ENCODE measurements at places on chromosomes 4 and X. TPM values are rescaled to one million over a fixed set of nuclear protein-coding genes. Genes with fewer than 3 reads are reported as not detected.

DNA sequence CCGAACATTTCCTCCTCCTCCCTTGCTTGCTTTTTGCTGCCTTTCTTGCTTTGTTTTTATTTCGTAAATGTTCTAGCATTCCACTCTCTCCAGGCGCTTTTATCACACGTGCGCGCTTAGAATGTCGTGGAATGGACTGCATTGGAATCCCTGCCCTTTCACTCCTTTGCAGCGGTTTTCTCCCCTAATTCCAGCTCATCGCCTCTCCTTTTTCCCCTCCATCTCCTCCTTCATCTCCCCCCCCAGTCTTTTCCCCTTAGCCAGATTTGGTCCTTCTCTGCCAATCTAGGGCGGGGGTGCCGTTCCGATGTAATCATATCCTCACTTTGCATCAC is 579 bp downstream of the OGT start:
- no peak for DNase-seq

- no peak for DNase-seq
Measured at GRCh38 chr4:61182915-61183314, 17.2 kb upstream of the ADGRL3 start.

- no peak for DNase-seq
Measured at GRCh38 chr4:149964001-149964796, 114.0 kb upstream of the DCLK2 start.

- DNase-seq = no peak
Measured at GRCh38 chrX:1435241-1435895, 17.3 kb downstream of the ASMTL start.

DNA sequence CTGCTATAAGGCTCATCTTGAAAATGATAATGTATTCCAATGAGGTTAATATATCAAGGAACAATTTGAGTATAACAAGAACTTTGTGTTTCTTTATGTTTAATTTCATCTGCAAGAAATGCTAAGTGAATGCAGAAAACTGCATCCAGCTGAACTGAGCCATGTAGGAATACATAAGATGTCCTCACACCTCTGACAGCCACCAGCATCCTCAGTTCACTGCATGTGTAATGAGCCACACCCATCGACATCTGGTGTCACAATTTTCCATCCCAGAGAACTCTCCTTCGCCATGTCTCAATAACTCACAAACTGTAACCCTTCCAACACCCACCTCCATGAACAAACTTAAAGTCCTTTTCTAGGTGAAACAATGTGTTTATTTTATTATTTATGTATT is 3.3 kb upstream of the IL21 start:
- DNase-seq = no peak

GRCh38 chr4:153485860-153486259 is 19.7 kb downstream of the TMEM131L start:
- DNase-seq = no peak

DNA sequence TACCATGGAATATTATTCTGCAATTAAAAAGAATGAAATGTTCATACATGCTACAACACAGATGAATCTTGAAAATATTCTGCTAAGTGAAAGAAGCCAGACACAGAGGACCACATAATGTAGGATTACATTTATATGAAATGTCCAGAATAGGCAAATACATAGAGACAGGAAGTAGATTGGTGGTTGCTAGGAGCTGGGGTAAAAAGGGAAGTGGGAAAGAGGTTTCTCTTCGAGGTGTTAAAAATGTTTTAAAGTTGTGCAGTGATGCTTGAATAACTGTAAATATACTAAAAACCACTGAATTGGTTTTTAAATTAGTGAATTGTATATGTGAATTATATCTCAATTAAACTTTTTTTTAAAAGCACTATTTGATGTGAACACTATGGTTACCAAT is 3.6 kb upstream of the NXT2 start:
- no peak for DNase-seq

GRCh38 chr4:155780775-155781174 is 22.0 kb downstream of the GUCY1B1 start:
- DNase-seq = no peak

DNA sequence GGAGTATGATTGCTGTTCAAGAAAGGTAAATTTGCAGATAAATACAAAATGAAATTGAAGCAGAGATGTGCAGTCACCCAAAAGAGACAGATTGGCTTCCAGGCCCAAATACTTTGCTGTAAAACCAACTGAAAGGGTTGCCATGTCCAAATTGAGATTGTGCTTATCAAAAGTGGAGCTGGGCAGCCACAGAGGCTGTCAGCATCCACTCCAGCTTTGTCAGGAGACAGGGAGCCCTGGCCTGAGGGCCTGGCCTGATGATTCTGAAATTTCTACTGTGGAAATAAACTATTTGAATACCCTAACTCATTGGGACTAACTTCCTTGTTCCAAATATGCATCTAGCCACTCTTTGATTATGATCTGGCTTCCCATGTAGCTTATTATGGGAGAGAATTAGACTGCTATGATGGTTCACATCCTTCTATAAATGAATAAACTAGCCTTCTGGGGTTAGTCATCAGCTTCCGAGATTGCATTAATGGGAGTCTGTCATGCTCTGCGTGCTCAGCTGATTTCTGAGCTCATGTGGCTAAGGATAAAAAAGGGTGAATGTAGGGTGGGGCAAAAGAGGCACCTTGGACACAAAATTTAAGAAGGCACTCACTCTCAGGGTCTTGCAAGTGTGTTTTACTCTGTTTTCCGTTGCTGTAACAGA is 48.2 kb downstream of the SLC34A2 start:
- DNase-seq = no peak

The YY2 gene
- 1.3 TPM for total RNA-seq

Measured in activated CD4-positive, alpha-beta memory T cell treated with anti-CD3 and anti-CD28 coated beads, Interleukin-2, amount 10 ng/mL, durations not matched to agents 7 days and 5 days (primary cell).